ENCODE measurements at places on chromosomes 6 and 20.

GRCh38 chr6:168583126-168583525, 142.1 kb downstream of the SMOC2 start:
- no peak for DNase-seq

GRCh38 chr6:105178110-105178509, 1.7 kb downstream of the POPDC3 start:
- DNase-seq: no peak

- DNase-seq: no peak
Measured at GRCh38 chr6:119521251-119521650, 171.7 kb upstream of the MAN1A1 start.

- DNase-seq: no peak
Measured at GRCh38 chr6:163177007-163177406, 237.5 kb upstream of the QKI start.

DNA sequence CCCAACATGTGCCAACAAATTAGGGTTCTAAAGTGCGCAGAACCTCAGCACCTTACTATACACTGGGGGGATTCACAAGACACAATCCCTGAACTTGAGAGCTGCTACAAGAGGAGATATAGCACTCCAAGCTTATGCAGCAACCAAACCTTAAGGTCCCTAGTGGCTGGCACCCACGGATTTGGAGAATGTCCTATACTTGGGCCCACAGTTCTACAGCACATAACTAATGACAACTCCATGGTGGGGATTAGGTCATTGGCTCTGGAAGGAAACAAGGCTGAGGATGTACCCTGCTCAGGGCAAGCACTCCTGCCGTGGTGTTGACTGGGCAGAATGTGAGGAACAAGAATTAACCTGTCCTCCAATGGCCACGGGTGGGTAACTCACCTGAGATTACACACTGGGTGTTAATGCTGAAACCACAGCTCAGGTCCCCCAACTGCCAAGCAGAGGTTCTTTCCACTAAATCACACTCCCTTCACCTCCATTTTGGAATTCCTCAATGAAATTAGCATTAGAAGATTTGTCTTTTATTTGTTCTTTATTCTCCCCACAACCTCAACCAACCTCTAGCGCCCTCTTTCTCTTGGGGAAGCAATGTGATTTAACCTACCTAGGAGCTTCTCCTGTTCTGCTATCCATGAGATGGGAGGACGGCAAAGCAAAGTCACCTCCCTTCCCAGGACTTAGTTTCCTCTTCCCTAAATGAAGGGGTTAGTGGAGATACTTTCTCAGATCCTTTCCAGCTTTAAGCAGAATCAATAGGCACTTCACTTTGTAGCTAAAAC, 32.0 kb downstream of the TRERF1 start:
- no peak for DNase-seq

GRCh38 chr6:151100326-151100725, 139.4 kb upstream of the AKAP12 start:
- no peak for DNase-seq

DNA sequence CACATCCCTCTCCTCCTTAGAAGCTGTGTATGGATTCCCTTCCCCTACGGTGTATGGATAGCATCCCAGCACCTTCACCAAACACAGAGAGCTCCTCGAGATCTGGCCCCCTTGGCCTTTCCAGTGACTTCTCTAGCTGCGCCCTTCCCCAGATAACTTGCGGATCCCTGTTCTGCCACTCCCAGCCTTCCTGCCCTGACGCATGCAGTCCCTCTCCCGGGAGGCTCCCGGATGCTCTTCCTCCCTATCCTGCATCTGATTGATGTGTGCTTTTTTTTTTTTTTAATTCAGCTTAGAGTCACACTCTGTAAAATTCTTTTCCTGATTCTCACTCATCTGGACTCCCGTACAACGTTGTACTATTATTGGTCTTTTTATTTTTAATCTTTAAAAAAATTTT, 44.8 kb downstream of the GCNT2 start:
- DNase-seq: no peak

DNA sequence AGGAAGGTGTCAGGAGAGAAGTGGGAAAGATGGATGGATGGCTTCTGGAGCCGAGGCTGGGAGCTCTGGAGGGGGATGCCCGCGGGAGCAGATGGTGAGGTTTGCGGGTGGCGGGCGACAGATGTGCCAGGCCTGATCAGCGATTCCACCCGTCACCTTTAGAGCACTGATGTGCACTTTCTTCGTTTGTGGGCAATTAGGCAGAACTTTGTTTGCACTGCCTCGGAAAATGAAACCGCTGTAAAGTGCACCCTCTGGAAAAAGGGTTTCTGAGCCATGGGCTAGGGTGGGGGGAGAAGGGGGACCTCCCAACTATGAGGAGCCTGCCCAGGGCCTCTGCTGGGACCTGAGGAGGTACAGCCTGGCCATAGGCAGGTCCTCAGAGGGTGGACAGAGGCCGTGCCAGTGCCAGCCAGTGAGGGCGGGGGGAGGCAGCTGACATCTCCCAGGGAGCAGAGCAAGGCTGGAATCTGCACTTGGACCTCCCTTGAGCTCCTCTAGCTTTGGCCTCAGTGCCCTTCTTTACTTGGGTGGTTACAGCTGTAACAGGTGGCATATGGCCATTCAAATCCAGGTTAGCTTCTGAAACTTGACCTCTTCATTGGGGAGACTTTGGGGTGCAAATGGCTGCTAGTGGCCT, 58.7 kb downstream of the CD40 start:
- DNase-seq: no peak

DNA sequence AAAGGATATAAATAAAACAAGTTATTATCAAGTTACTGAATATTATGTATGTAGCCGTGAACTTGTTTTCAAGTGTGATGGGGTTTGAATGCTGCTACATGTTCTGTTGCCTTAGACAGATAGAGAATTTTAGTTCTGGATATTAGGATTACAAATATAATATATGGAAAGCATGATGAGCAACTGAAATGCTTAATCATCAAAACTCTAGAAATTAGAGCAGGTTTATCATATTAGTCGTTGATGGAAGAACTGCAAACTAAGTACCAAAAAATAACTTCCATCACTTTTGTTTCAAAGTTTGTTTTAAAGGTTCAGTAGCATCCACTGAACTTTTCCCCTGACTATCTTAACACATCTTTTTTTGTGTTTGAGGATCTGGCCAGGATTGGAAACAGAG, 49.1 kb upstream of the CCN2 start:
- no peak for DNase-seq

GRCh38 chr20:52372169-52372568, 180.6 kb upstream of the ZFP64 start:
- DNase-seq: no peak

GRCh38 chr6:142909686-142910085, 35.3 kb downstream of the HIVEP2 start:
- DNase-seq: no peak

- DNase-seq: no peak
Measured at GRCh38 chr20:47361057-47361915, 4.8 kb upstream of the ZMYND8 start.

DNA sequence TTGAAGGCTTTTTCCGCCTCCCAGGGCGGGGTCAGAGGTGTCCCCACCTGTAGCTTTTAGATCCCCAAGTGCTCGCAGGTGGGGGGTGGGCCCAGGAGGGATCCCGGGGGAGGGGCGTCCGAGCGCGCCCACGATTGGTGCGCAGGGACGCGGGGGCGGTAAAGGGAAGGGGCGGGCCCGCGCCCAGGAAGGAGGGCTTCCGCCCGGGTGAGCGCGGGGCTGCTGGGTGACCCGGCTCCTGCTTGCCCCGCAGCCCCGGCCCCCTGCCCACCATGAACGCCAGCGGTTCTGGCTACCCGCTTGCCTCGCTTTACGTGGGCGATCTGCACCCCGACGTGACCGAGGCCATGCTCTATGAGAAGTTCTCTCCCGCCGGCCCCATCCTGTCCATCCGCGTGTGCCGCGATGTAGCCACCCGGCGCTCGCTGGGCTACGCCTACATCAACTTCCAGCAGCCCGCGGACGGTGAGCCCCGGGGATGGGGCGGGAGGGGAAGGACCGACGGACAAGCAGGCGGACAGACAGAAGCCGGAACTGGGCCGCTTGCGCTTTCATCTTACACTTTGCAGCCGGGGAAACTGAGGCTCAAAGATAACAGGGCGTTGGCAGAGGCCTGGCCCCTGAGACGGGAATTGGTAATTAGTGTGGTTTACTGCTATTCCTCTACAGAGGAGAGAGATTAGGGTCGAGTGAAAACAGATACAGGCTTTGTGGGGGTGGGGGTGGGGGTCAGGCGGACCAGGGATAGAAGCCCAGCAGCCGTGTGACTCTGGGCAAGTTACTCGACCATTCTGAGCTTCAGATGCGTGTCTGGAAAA, at the start of gene PABPC1L:
Gene PABPC1L (plus strand): TSS at position 189 of the 818 bp plus-strand sequence. CDS start 84 bp downstream, at position 273.
- peak; percentile 73 for DNase-seq

GRCh38 chr6:27862396-27863066, 49.7 kb downstream of the OR2B2 start:
- DNase-seq: no peak

- no peak for DNase-seq
Measured at GRCh38 chr6:14029605-14030004, 88.0 kb upstream of the CD83 start.

DNA sequence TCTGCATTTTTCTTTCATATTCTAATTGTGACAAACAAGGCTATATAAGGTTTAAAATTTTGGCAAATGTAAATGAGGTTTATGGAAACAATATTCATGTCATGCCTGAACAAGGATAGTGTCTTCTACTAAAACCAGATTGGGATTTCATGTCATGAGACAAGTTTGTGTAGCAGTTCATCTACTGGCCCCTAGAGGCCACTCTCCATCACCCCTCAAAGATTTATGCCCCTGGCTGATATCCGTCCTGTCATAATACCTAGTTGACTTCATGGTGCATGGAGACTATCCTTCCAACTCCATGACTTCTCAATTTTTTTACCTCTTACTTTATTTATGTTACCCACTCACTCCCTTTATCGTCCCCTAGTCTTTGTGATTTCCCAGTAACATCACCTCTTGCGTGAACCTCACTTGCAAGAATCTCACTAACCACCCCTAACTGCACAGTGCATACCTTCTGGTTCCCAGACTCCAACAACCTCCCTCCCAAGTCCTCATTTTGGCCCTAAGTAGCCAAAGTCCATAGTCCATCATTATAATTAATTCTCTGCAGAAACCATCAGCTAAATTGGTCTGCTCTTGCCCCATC, 179.8 kb downstream of the TASP1 start:
- DNase-seq: no peak

DNA sequence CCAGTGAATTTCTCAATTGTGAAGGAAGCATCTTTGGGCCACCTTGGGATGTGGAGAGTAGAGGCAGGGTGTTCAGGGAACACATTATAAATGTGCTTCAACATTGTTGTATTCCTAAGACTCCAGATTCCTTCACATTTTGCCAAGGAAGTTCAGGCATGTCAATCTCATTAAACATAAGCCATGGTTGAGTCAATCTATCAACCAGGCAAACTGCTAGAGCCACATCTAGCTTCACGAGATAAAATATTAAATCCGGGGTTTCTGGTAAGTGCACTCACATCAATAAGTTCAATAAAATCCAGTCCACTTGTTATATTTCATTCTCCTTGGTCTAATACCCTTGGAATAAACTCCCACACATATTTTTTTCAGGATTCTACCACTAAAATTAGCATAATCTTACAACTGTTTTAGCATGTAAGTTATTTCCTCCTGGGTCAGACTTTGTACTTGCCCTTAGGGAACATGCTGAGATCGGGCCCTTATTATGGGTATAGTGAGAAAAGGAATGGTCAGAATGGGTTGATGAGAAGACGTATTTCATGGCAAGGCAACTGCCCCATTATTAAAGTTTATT, 93.6 kb downstream of the ADTRP start:
- no peak for DNase-seq

- no peak for DNase-seq
Measured at GRCh38 chr6:72950114-72950860, 275.0 kb downstream of the KHDC1L start.

DNA sequence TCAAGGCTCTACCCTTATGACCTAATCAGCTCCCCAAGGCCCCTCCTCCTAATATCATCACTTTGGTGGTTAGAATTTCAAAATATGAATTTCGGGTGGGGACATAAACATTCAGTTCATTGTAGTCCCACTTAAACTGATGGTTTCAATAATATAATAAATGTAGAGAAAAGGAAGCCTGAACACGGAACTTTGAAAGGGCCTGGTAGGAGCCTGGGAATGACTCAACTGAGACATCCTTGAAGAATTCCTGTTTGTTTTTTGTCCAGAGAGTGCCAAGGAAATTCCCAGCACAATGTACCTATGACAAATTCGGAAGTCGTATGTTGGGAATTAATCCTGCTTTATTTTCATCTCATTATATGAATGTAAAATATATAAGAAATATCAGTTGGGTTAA, 457.9 kb downstream of the PLCB1 start:
- no peak for DNase-seq

GRCh38 chr6:18386298-18386976, 713 bp upstream of the RNF144B start:
- no peak for DNase-seq

GRCh38 chr20:50560867-50561266, 50.7 kb downstream of the PTPN1 start:
- no peak for DNase-seq

DNA sequence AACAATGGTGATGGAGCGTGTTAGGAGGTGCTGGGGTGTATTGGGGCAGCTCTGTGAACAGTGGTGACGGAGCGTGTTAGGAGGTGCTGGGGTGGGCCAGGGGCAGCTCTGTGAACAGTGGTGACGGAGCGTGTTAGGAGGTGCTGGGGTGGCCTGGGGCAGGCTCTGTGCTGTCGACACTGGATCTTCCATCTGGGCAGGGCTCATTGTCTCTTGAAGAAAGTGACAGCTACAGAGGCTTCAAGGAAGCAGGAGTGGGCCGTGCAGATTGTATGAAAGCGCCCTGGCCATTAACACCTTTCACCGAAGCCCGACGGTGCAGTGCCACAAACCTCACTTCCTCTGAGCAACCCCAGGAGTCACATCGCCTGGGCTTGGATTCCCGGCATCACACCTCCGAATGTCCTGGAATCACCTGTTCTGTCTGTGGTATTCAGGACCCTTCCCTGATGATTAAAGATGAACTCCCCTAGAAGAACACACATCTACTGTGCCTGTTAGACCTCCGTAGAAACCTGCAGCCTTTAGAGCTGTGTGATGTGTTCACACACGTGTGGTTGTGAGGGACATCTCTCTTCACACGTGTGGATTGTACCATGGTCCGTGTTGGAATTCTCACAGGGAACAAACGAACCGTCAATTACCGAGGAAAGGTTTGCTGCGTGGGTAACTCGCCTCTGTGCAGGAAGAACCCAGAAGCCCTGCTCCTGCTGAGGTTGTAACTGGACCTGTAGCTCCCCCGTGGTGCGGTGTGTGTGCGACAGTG, 377.7 kb downstream of the THBS2 start:
- no peak for DNase-seq

- DNase-seq: no peak
Measured at GRCh38 chr20:62228982-62229545, 9.0 kb upstream of the HRH3 start.

GRCh38 chr6:154092326-154092962, 53.4 kb downstream of the OPRM1 start:
- DNase-seq: no peak

Measured in activated T-cell treated with anti-CD3 and anti-CD28 coated beads for 1 hour (primary cell).